ENCODE measurements at places on chromosomes 6 and 20.

DNA sequence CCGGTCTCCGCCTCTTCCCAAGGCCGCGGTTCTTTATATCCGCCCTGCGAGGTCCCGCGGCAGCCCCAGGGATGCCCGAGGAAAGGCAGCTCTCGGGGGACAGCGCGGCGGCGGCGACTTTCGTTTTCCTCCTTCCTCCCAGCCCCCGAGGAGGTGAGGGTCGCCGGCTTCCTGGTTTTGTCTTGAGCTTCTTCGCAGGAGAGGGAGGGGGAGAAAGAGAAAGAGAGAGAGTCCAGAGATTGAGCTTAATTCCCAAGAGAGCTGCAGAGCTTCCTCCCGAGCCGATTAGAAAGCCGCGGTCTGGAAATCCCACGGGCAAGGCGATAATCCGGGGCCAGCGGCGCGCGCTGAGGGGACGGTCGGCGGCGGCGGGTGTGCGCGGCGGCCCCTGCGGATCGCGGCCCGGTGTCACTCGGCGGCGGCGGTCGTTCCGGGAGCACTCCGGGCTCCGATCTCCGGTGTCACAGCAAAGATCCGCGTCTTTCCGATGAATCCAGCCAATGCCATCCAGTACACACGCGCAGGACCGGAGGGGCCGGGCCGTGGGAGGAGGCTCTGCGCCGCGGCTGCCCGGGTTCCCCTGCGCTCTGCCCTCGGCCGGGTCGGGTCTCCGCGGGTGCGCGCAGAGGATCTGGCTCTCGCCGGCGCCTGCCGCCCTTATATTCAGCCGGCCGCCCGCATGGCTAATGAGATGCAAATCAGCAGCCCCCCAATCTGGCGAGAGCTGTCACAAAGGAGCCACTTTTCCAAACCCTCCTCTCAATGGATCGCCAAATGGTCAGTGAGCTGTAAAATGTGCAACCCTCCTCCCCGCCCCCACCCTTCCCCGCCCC is at the start of gene DLL1:
DLL1 (minus strand) TSS at position 783 of the 833 bp plus-strand sequence. CDS start 939 bp downstream, outside the sequence.
- no peak for DNase-seq

DNA sequence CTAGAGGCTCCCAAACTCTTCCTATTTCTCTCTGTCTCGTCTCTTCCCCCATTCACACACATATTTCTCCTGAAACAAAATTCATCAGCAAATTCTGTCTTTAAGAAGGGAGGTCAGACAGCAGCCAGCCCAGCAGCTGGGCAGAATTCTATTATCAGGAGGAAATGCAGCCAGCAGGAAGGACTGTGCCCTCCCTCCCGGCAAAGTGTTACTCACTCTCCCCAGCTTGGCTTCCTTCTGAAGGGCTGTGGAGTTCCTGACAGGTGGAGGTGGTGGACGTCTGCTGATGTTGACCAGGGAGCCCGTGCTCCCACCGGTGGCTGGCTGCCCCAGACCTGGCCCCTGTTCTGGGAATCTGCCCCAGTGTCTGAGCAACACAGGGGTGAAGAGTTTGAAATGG is 37.3 kb downstream of the KCNB1 start:
- DNase-seq: no peak

- no peak for DNase-seq
These were observed 59.0 kb downstream of the CLIC5 start for GRCh38 chr6:45956663-45957062.

- DNase-seq: no peak
These were observed 29.9 kb downstream of the KIF13A start for GRCh38 chr6:17957498-17957897.

DNA sequence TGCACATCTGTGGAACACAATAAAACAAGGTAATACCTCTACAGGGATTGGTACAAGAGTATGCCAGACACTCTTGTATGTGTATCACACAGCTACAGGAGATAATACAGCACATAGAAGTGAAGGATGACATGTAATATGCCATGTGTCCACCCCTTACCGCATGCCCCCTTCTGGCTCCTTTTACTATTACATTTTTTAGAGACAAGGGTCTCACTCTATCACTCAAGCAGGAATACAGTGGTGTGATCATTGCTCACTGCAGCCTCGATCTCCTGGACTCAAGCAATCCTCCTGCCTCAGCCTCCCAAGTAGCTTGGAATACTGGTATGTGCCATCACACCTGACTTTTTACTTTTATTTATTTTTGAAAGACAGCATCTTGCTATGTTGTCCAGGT is 4.2 kb upstream of the NCR3 start:
- DNase-seq: no peak

GRCh38 chr6:25732468-25733198 is 21.9 kb upstream of the SLC17A4 start:
- DNase-seq: no peak

- no peak for DNase-seq
These were observed 117.2 kb downstream of the SOBP start for GRCh38 chr6:107607116-107607515.

DNA sequence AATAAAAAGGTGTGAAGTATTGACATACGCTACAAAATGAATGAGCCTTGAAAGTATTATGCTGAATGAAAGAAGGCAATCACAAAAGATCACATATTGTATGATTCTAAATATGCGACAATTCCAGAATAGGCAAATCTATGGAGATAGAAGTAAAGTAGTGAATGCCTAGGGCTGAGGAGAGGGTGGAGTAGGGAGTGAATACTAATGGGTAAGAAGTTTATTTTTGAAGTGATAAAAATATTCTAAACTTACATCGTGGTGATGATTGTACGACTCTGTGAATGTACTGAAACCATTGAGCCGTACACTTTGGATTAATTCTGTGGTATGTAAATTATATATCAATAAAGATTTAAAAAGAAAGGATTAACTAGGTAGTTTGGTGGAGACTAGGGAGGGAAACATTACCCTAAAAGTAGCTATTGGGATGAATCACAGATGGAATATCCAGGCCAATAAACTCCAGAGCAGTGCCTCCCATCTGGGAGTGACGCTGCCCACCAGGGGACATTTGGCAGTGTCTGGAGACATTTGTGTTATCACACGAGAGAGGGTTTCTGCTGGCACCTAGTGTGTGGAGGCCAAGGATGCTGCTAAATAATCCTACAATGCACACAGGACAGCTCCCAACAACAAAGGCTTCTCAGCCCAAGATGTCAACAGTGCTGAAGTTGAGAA is 214.2 kb upstream of the PCSK2 start:
- no peak for DNase-seq

- no peak for DNase-seq
These were observed 41.5 kb downstream of the SH3BGRL2 start for GRCh38 chr6:79672631-79673111.

- no peak for DNase-seq
These were observed 86.9 kb downstream of the RFX6 start for GRCh38 chr6:116963972-116964371.

DNA sequence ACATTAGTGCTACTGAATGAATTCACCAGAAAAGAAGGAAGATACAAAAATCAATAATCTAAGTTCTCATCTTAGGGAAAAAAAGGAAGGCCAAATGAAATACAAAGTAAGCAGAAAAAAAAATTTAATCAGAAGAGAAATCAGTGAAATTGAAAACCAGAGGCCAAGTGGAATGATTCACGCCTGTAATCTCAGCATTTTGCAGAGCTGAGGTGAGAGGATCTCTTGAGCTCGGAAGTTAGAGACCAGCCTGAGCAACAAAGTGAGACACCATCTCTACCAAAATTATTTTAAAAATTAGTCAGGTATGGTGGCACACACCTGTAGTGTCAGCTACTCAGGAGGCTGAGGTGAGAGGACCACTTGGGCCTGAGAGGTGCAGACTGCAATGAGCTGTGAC is 21.2 kb upstream of the ASF1A start:
- no peak for DNase-seq

DNA sequence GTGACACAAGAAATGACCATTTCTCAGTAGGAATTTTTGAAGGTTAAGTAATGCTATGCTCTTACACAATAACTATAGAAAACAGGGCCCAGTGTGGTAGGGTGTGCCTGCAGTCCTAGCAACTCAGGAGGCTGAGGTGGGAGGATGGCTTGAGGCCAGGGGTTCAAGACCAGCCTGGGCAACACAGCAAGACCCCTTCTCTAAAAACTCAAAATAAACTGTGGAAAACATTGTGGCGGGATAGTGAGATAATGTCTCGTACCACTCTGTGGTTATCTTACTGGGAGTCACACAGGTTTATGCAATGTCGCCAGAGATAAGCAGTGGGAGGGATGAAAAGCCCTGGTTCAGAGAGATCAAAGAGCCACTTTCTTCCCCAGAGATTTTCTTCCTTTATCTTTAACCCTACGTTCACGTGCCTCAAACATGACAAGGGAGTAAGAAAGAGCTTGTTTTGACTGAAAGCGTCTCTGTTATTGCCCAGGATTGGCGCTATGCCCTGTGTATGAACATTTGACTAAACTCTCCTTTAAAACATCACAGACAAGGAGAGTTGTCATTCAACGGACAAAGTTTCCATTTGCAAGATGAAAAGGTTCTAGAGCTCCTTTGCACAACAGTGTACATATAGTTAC is 13.9 kb downstream of the GCM1 start:
- DNase-seq: no peak

GRCh38 chr6:16761471-16762267 is 409 bp upstream of the ATXN1 start:
- DNase-seq: peak; percentile 76

GRCh38 chr20:37544386-37544785 is 16.7 kb upstream of the BLCAP start:
- no peak for DNase-seq

GRCh38 chr6:89934685-89935366 is 40.6 kb downstream of the GJA10 start:
- no peak for DNase-seq

- DNase-seq: no peak
These were observed 100.1 kb upstream of the PRDM1 start for GRCh38 chr6:105985816-105986632.

- DNase-seq: no peak
These were observed 16.6 kb upstream of the MAP7 start for GRCh38 chr6:136566851-136567250.

- no peak for DNase-seq
These were observed 29.4 kb downstream of the BMP7 start for GRCh38 chr20:57236813-57237584.

DNA sequence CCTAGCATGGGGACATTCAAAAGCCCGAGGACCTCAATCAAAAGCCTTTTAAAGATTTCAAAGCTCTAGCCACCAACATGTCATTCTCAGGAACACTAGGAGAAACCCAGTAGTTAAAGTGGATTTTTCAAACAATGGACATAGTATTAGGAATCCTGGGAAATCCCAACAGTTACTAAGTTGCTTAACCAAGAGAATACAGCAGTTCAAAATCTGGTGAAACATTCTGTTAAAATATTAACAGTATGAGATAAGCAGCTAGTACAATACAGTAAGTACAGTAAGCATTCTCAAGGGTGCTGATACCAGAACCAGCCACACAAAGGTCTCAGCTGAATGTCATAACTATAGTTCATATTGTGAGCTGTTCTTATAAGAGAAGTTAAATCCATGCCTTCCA is 68.6 kb downstream of the CDK19 start:
- DNase-seq: no peak

DNA sequence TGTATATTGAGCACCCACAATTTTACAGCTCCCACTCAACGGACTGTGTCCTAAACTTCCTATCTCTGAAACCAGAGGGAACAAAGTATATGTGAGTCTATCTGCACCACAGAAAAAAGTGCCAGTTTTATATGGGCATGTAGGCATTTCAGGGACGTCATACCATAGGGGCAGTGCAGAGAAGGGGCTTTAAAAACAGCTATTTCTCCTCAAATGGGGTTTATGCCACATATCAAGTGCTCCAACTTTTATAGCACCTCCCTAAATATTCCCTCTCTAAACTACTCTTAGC is 28.9 kb upstream of the ASF1A start:
- no peak for DNase-seq

DNA sequence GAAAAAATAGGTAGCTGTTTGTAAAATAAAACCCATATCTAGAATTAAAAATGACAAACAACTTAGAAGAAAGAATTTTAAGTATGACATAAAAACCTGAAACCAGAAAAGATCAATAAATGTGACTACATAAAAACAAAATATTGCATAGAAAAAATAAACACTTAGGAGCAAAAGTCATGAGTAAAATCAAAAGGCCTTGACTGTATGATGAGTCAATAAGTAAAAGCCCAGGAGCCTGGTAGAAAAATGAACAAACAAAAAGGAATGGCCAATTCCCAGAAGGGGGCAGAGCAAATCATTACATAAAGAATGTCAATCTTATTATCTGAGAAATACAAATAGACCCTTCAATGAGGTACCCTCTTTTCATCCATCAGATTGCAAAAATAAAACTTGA is 20.7 kb upstream of the ENPP1 start:
- no peak for DNase-seq

DNA sequence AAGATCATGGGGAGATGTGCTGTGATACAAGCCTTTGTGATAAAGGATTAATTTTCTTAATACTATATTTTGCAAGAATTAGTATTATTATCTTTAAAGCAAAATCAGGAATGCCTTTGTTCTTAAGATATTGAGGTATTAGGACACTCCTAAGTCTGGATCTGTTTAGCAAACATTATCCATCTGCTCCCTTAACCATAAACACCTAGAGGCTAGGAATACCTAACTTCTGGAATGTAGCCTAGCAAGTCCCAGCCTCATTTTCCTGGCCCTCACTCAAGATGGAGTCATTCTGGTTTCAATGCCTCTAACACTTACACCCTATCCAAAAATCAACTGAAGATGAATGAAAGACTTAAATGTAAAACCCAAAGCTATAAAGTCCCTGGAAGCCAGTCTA is 106.3 kb upstream of the GJE1 start:
- DNase-seq: no peak

DNA sequence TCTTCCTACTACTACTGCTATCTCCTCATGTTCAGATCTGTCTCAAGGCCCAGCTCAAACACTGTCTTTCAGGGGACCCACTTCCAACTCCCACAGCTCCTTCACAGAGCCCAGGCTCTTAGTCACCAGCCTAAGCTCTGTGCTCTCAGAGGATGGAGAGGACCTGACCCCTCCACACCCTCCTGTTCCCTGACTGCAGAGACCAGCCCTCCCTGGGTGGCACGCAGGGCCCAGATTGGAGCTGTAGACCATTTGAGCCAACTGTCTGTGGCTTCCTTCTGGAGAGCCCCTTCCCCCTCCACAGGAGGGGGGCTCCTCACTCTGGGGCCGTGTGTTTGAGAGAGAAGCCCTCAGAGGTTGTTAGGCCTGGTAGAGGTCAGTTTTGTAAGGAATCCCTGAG is 9.8 kb downstream of the SNPH start:
- no peak for DNase-seq

GRCh38 chr6:165829376-165829775 is 166.3 kb upstream of the PDE10A start:
- DNase-seq: no peak

DNA sequence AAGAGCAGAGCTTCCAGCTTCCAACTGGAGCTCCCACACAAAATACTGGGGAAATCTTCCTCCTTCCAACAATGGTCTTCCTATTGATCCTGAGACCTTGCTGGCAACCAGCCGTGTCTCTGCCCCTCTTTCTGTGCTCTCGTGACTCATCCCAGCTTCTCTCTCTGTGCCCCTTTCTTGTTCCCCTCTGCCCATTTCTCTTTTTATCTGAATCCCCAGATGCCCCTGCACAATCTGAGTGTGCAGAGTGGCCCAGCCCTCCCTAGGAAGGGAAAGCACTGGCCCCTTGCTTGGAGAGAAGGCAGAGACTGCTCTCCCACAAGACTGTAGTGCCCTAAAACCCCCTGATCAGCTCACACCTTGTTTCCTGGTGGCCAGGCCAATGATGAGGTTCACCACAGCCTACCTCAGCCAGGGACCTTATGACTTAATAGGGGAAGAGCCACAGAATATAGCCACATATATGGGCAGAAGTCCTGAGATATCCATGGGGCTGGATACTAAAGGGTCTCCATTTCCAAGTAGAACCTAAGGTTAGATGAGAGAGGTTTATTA is 23.1 kb upstream of the MAS1L start:
- DNase-seq: no peak

- DNase-seq: no peak
These were observed 202.5 kb upstream of the SGK1 start for GRCh38 chr6:134520181-134521115.
